Renal pelvis (tissue), 12 donors: ENCODE measurements at places on chromosomes 11 and 22. TPM values are rescaled to one million over a fixed set of nuclear protein-coding genes. Genes with fewer than 3 reads are reported as not detected.

DNA sequence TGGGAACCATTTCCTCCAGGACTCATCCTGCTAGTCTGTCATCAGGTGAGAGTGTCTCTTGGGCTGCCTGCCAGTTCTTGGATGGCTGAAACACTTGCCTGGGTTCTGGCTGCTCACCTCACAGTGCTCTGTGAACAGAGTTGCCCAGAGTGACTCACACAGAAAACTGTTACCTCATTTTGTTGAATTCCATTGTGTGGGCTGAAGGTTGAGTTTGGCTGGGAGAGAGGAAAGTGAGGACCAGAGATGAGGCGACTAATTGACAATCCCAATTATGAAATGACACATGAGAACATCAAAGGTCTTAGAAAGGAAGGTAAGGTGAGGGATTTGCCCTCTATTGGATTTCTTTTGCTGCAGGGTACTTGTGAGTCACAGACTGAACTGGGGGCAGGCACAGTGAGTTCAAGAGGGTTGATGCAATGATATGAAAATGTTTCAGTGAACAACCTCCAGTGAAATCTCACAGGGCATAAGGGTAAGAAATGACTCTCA is 20.2 kb upstream of the CALCB start:
- DNase-seq, result no peak

DNA sequence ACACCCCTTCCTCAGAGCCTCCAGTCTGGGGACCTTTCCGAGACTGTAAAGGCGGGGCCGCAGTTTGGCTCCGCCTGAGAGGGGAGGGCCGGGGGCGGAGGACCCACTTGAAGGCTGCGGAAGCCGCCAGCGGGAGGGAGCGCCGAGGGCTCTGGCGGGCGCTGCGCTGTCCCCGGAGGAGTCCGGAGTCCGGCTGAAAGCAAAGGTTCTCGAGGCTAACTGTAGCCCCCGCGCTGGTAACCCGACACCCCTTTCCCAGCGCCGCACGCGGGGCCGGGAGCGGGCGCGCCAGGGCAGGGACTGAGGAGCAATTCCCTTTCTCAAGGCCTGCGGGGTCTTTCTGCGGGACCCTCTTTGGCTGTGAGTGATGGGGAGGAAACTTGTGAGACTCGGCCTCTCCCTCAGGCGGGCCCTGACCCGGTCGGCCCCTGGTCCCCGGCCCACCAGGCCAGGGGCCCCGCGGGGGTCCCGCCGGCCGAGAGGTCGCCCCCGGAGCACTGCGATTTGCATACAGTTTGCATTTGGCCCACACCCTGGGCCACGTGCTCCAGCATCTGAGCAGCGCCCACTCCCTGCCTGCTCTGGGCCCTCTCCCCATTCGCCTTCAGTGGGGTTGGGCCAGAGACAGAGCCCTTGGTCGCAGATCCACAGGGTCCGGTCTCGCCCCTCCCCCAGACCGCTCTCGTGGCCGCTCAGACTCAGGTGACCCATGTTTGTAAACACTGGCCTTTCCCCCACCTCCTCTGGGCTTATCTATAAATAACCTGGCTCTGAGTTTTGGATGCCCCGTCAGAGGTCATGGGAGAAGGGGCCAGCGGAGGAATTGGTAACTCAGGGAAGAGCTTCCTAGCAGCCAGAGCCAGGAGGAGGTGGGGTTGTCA is 519 bp upstream of the ART5 start:
- DNase-seq, result peak; percentile 91

DNA sequence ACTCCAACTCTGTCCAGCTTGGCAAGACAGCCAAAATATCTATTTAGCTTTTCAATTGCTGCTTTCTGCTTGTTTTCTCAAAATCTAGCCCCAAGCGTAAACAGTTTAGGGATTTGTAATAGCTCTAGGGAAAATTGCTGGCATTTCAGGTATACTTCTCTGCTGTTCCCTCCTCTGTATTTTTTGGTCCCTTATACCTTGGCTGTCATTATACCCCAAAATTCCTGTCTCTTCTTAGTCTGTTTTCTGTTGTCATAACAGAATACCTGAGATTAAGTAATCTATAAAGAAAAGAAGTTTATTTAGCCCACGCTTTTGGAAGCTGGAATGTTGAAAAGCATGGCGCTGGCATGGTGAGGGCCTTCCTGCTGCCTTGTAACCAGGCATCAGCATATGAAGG is 23.5 kb downstream of the MCAM start:
- DNase-seq, result no peak

GRCh38 chr11:6249770-6250555 is 9.7 kb upstream of the CCKBR start:
- DNase-seq, result no peak

DNA sequence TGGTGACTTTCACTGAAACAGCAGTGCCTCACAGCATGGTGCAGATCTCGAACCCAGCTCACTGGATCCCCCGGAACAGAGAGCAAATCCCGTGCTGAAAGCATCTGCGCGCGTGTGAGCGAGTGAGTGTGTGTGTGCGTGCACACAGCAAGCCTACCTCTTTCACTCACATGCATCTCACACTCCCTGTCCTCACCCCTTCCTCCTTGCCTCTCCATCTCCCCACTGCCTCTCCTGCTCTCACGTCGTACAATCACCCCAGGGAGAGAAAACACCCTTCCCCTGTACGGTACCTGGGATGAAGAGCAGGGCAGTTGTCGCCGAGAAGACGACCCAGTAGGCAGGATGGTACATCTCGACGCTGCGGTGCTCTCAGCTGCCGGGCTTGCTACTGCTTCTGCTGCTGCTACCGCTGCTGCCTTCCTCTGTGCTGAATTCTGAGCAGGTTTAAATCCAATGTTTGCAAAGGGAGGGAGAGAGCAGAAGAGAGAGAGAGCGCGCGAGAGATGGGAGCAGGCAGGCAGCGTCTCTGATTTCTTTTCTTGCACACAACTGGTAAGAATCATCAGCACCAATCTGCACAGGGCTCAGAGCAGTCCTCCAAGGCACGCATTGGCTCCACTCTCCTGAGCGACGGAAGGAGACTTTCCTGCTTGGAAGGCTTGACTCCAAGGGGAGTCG is at the start of gene OPCML:
Gene OPCML (minus strand): TSS at position 531 of the 681 bp plus-strand sequence.
- no peak for DNase-seq

DNA sequence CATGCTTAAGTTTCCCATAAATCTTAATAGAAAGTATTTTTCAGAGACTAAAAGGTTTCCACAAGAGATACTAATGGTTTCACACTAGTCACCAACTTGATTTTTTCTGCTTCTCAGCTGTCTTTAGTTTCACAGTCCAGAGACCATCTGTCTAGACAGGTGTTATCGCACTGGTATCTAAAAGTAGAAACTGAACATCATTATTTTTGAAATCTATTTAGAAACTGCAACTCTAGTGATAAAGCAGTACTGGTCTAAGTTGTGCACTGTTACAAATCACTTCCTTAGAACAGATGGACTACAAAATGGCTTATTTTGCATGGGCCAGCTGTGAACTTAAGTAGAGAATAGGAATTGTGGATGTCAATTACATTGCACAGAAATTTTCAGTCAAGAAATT is 78.0 kb downstream of the CNTN5 start:
- no peak for DNase-seq

- peak; percentile 73 for DNase-seq
Observed at GRCh38 chr11:12842933-12843636, 166.0 kb upstream of the RASSF10 start.

DNA sequence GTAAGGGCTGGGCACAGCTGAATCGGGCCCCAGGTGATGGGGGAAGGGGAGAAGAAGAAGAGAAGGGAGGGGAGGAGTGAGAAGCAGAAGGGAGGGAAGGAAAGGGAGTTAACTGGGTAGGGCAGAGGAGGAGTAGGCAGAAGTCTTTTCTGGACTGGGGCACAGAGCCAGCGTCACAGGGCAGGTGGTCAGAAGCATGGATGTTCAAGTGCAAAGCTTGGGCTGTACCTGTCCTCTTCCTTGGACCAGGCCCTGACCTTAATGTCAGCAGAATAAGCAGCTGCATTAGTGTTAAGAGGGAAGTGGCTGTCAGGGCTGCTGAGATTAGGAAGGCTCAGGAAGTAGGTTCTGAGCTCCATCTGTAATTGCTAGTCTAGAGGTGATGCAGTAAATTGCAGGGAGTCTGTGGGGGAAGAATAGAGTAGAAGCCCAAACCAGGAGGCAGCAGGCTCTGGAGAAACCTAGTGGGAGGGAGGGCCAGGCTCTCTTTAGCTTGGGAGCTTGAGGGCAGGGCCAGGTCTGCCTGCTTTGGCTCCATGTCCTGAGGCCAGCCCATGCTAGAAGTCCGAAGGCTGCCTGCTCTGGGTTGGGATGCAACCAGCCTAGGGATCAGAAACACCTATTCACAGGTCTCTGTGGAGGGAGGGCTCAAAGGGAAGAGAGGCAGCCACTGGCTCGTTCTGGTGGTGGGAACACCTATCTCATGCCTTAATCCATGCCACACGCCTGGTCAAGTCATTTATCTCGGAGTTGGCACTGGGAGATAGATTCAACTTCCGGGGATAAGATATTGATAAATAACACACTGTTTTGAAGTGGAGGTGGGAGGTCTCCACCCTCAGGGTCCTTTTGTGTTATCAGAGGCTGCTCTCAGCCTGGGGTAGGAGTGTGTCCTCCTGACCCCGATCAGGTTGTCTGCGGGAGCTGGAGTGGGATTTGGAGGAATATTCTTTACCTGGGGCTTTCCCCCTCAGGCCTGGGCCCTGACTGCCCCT is 1.7 kb upstream of the UCP3 start:
- no peak for DNase-seq

DNA sequence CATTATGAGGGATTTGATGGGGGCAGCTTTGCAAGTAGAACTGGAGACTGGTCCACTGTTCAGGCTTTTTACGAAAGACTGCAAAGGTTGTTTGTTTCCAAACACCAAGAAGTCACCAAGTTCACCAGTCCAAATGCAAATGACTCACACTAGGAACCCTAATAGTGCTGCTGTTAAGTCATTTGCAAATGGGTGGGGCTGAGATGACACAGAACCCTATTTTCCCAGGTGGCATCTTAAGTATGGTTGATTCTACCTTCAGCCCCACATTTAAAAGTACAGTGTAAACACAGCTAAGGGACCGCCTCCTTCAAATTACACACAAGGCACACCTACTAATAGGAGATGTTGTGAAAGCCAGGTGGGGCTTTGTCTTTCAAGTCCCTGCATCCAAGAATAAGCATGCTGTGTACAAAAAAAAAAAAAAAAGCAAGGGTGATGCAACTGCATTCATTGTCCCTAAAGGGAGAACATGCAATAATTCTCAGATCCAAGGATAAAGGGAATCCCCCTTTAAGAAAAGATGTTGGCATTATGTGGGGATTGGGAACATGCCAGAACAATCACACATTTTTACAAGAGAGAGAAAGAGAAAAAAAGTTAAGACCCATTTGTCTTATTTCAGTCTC is 27.3 kb downstream of the BDNF start:
- no peak for DNase-seq

GRCh38 chr22:31239771-31240370 is 27.8 kb downstream of the LIMK2 start:
- no peak for DNase-seq

DNA sequence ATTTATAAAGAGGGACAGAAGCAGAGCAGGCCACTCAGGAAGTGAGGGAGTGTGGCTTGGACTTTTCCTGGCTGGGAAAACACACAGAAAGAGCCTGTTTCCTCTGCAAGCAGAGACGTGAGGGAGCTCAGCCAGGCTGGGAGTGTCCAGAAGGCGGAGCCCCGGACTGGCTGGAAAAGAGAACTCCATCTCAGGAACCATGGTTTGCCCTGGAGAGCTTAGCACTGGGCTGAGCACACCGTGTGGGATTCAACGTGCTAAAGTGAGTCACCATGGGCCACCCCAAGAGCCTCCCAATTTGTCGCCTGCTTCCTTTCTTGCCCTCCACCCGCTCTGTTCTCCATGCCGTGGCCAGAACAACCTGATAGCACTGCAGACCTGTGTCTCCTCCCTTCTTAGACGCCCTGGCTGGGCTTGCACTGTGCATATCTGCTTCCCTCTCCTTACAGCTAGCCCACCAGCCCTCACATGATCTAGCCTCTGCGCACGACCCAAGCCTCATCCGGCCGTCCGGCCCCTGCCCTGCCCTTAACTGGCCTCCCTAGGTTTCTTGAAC is 51.8 kb downstream of the GALNT18 start:
- no peak for DNase-seq

GRCh38 chr22:42972649-42973535 is 42.1 kb downstream of the PACSIN2 start:
- no peak for DNase-seq

DNA sequence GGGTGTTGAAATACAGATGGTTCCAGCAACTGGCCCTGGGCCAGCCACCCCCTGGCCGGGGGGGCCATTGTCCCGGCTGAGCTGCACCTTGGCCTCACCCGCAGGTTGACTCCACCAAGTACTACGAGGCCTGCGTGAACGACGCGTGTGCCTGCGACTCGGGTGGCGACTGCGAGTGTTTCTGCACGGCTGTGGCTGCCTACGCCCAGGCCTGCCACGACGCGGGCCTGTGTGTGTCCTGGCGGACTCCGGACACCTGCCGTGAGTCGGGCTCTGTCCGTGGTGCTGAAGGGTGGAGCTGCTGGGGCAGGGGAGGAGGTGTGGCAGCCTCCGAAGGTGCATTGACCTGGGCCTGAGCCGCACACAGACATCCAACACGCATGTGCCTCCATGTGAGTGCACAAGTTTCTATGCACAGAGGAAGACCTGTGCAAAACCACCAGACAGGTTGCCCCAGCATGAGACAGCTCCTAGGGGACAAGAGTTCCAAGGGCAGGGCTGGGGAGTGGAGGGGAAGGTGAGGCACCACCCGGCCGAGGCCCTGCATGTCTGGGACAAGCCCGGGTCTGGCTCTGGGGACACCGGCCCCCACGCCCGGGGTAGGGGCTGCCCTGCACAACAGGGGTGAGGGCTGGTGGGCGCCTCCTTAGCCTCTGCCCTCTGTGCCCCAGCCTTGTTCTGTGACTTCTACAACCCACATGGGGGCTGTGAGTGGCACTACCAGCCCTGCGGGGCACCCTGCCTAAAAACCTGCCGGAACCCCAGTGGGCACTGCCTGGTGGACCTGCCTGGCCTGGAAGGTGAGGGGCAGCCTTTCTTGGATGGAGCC is 16.1 kb downstream of the MUC5B start:
- peak; percentile 47 for DNase-seq

DNA sequence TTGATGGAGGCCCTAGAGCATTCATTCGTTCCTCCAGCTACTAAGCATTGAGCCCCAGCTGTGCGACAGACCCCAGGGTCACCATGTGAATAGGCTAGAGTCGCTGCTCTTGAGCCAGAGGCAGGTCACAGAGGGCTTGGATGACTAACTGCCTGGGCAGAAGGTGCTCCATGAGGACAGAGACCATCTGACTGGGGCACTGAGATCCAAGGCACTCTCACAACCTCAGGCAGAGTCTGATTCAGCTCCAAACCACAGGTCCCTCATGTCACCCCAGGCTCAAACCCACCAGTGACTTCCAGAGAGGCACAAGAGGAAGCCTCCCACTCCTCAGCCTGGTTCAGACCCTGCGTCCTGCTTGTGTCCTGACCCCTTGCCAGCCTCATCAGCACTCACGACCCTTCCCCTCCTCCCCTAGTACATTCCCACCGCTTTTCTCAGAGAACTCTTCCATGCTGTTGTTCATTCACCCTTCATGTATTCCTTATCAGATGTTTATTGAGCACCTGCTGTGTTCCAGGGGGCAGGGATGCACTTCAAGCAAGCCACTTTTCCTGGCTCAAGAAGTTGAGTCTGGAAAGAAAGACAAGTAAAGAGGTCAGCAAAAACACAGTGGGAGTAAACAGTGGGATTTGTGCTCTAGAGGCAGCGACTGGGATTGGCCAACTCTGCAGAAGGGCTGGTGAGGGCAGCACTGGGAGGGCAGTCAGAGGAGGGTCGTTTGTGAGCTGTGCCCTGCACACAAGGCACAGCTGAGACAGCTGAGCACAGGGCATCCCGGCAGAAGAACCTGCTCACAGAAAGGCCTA is 9.3 kb downstream of the OAF start:
- DNase-seq, result no peak

Gene RIC3
- 17.3 TPM for polyA plus RNA-seq

Gene FOLH1
- 17.3 TPM for polyA plus RNA-seq

Gene OR4A16
- polyA plus RNA-seq, result not detected

Gene PRSS23
- 88.1 TPM for polyA plus RNA-seq
